Natural killer cell treated with Interleukin-12 subunit alpha and Interleukin-12 subunit beta and Interleukin-15 and Interleukin-18, amount 100 ng/mL, for 72 hours (primary cell): ENCODE measurements at places on chromosomes 1 and 21. TPM values are rescaled to one million over a fixed set of nuclear protein-coding genes. Genes with fewer than 3 reads are reported as not detected.

The FMO3 gene
- not detected for total RNA-seq

- no peaks in the 10 kb centered on the region for H3K4me1 ChIP-seq
- H3K27ac ChIP-seq, result no peak overlapping the region
- no peaks in the 10 kb centered on the region for H3K27me3 ChIP-seq
These were observed 144.4 kb downstream of the PTBP2 start for GRCh38 chr1:96865731-96866685.

The OR2L5 gene
- not detected for total RNA-seq

GRCh38 chr21:39504230-39504629, 52.5 kb downstream of the SH3BGR start:
- peaks cover 3% of the 10 kb centered on the region for H3K27me3 ChIP-seq
- no peak for DNase-seq
- no peak overlapping the region for H3K27ac ChIP-seq

DNA sequence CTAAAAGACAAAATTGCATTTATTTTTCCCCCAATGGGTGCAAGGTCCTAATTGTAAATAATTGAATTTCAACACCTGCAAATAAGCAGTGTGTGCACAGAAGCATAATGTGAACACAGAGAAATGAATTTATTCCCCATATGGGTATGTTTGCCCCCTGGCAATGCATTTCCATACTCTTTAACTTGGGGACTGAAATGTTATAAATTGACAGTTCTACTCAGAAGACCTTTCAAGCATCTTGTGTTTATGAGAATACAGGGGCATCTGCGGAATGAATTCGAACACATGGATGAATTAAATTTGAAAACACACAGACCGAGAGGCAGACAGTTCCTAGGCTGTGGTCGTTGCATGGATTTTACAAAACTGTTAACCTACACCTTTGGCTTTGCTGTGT, 3.5 kb downstream of the PBX1 start:
- H3K4me1 ChIP-seq, result peaks cover 3% of the 10 kb centered on the region
- no peaks in the 10 kb centered on the region for H3K36me3 ChIP-seq
- no peak for DNase-seq
- H3K4me3 ChIP-seq, result no peak overlapping the region
- peaks cover 19% of the 10 kb centered on the region for H3K27me3 ChIP-seq

DNA sequence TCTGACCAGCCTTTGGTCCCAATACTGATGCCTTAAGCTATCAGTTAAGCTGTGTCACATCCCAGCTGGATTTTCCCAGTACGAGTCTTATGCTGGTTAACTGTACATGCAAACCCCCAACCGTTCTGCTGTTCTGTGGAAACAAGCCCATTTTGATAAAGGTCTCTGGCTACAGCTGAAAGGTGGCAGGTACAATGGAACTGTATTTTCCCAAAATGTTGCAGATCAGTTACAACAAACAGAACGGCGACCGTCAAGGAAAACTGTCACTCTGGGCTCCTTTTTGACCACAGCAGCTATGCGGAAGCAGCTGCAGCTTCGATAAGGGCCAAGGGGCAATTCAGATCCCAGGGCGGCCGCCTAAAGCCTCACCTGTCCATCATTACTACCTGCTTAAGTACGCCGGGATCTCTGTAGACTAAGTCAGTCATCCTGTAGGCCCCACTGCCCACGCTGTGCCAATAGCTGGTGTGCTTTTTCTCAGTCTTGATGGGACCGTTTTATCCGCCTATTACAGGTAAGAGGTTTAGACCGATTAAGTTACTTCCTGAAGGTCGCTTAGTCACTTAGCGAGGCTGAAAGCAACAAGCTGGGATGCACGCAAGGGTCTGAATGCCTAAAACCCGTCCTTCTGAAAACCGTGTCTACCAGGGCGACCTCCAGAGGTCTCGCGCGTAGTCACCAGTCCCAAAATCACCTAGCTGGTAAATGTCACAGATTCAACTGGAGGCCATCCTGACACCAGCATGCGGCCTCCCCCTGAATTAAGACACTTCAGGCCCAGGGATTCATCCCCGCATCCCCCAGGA, 11.1 kb upstream of the RAB42 start:
- H3K36me3 ChIP-seq, result peaks cover 28% of the 10 kb centered on the region
- DNase-seq, result no peak
- no peaks in the 10 kb centered on the region for H3K27me3 ChIP-seq
- H3K27ac ChIP-seq, result peak overlapping the region; percentile 89
- H3K4me1 ChIP-seq, result peaks cover 36% of the 10 kb centered on the region
- peak overlapping the region; percentile 98 for H3K4me3 ChIP-seq

GRCh38 chr1:83554174-83554573, 444.8 kb downstream of the TTLL7 start:
- no peak overlapping the region for H3K4me3 ChIP-seq
- DNase-seq, result no peak
- H3K4me1 ChIP-seq, result no peaks in the 10 kb centered on the region
- H3K27me3 ChIP-seq, result no peaks in the 10 kb centered on the region
- H3K27ac ChIP-seq, result no peak overlapping the region

GRCh38 chr1:225158291-225158690, 228.8 kb downstream of the DNAH14 start:
- H3K27ac ChIP-seq, result no peak overlapping the region
- no peak overlapping the region for H3K4me3 ChIP-seq
- DNase-seq, result no peak
- peaks cover 4% of the 10 kb centered on the region for H3K27me3 ChIP-seq
- H3K36me3 ChIP-seq, result no peaks in the 10 kb centered on the region

DNA sequence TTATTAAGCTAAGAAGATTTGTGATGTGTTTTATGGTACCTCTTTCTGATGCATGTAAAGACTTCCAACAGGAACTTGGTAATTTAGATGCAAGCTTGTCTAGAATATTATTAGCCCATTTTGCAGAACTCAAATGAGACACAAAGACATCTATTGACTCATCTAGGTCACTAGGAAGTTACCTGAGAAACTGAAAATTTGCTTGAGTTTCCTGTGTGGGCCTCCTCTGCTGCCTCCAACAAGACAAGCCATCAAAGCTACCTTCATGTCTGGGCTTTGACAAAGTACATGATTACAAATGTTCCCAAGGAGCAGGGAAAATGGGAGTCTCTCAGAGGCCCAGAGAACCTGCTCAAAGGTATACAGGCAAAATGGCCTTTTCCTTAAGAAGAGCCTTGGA, 5.6 kb downstream of the RUNX1 start:
- H3K4me1 ChIP-seq, result peaks cover 77% of the 10 kb centered on the region
- no peaks in the 10 kb centered on the region for H3K27me3 ChIP-seq
- H3K27ac ChIP-seq, result peak overlapping the region; percentile 95
- peak overlapping the region; percentile 98 for H3K4me3 ChIP-seq

The PDPN gene
- not detected for total RNA-seq

DNA sequence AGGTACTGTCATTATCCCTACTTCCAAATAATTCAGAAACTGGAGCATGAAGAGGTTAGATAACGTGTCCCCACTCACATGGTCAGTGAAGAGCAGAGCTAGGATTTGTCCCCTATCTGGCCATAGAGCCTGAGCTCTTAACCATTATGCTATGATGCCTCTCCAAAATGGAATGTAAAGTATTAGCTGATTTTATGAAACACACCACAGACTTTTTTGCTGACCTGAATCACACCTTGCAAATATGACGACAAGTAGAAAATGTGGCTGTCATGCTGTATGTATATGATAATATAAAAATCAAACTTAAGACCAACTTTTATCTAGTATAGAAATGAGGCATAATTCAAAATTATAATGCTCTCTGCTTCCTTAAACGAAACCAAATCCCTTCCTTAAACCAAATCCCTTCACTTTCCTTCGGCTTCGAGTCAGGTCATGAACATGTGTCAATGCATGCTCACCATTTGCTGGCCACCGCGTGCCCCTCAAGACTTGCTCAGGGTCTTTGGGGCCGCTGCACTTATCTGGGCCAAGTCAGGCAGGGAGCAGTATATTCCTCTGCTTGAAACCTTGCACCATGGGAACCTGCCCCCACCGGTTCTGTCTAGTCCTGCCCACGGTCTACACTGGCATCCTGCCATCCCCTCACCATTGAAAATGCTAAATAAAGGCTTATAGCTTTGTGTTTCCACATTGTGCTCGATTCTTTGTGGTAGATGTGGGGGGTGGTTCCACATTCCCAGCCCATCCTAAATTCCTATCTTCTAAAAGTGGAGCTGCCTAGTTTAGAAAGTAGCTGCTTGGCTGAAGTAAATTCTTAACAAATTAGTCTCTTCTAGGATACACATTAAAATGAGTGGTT, 1.6 kb upstream of the TMCC2 start:
- H3K4me1 ChIP-seq, result peaks cover 24% of the 10 kb centered on the region
- peaks cover 11% of the 10 kb centered on the region for H3K27me3 ChIP-seq
- no peak for DNase-seq
- no peak overlapping the region for H3K27ac ChIP-seq
- H3K4me3 ChIP-seq, result no peak overlapping the region
- H3K36me3 ChIP-seq, result no peaks in the 10 kb centered on the region

The A3GALT2 gene
- total RNA-seq, result not detected
